ENCODE measurements at places on chromosomes 3 and 15.

- peaks cover 9% of the 10 kb centered on the region for H3K4me1 ChIP-seq
- DNase-seq: no peak
- H3K27ac ChIP-seq: peak overlapping the region; percentile 25
- peaks cover 14% of the 10 kb centered on the region for H3K27me3 ChIP-seq
These were observed 29.0 kb downstream of the RASGRP1 start for GRCh38 chr15:38535491-38536200.

GRCh38 chr3:50323092-50323600, 601 bp upstream of the HYAL2 start:
- H3K4me3 ChIP-seq: peak overlapping the region; percentile 86
- peaks cover 39% of the 10 kb centered on the region for H3K36me3 ChIP-seq
- peak; percentile 47 for DNase-seq
- H3K27ac ChIP-seq: peak overlapping the region; percentile 99
- H3K4me1 ChIP-seq: peaks cover 93% of the 10 kb centered on the region
- H3K27me3 ChIP-seq: no peaks in the 10 kb centered on the region

DNA sequence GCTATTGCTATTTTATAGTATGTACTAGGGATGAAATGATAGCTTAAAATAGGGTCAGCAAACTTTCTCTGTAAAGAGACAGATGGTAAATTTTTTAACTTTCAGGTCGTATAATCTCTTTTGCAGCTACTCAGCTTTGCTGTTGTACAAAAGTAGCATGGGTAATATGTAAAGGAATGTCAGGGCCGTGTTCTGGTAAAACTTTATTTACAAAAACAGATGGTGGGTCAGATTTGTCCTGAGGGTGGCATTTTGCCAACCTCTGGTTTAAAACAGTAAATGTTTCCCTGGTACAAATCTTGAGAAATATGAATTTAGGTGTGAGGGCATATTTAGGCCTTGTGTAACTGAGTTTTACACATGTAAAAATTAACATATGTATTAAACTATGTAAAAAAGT, 18.6 kb downstream of the NMD3 start:
- H3K27me3 ChIP-seq: no peaks in the 10 kb centered on the region
- no peak overlapping the region for H3K27ac ChIP-seq
- H3K36me3 ChIP-seq: peaks cover 93% of the 10 kb centered on the region
- no peak overlapping the region for H3K4me3 ChIP-seq
- peaks cover 19% of the 10 kb centered on the region for H3K4me1 ChIP-seq
- no peak for DNase-seq

DNA sequence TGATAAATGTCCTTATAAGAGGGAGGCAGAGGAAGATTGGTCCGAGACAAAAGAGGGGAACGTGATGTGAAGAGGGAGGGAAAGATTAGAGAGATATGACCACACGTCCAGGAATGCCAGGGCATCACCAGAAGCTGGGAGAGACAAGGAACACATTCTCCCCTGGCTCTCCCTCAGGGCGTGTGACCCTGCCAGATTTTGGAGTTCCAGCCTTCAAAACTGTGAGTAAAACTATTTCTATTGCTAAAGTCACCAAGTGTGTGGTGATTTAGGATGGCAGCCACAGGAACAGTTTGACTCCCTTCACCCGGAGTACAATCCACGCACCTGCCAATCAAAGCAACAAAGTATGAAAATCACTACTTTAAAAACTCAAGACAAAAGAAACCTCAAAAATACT, 32.1 kb upstream of the TJP1 start:
- DNase-seq: no peak
- no peaks in the 10 kb centered on the region for H3K27me3 ChIP-seq
- H3K4me1 ChIP-seq: peaks cover 4% of the 10 kb centered on the region
- no peak overlapping the region for H3K4me3 ChIP-seq
- no peak overlapping the region for H3K27ac ChIP-seq

GRCh38 chr15:73879426-73879825, 6.1 kb downstream of the TBC1D21 start:
- H3K36me3 ChIP-seq: no peaks in the 10 kb centered on the region
- H3K4me1 ChIP-seq: no peaks in the 10 kb centered on the region
- H3K4me3 ChIP-seq: no peak overlapping the region
- H3K27ac ChIP-seq: no peak overlapping the region

- DNase-seq: no peak
- no peak overlapping the region for H3K4me3 ChIP-seq
- peak overlapping the region; percentile 86 for H3K27ac ChIP-seq
- peaks cover 72% of the 10 kb centered on the region for H3K4me1 ChIP-seq
These were observed 117.0 kb upstream of the TSPAN3 start for GRCh38 chr15:77187751-77188464.

GRCh38 chr15:100103828-100104227, 237.9 kb downstream of the ADAMTS17 start:
- H3K27ac ChIP-seq: no peak overlapping the region
- H3K4me3 ChIP-seq: no peak overlapping the region
- DNase-seq: no peak
- no peaks in the 10 kb centered on the region for H3K27me3 ChIP-seq
- peaks cover 5% of the 10 kb centered on the region for H3K4me1 ChIP-seq

GRCh38 chr15:25844981-25845680, 18.0 kb downstream of the ATP10A start:
- peaks cover 16% of the 10 kb centered on the region for H3K4me1 ChIP-seq
- no peak for DNase-seq
- H3K4me3 ChIP-seq: no peak overlapping the region
- H3K36me3 ChIP-seq: no peaks in the 10 kb centered on the region
- no peak overlapping the region for H3K27ac ChIP-seq
- H3K27me3 ChIP-seq: peaks cover 64% of the 10 kb centered on the region

GRCh38 chr15:70294731-70295305, 197.1 kb upstream of the TLE3 start:
- peaks cover 21% of the 10 kb centered on the region for H3K4me1 ChIP-seq
- no peak for DNase-seq
- H3K36me3 ChIP-seq: no peaks in the 10 kb centered on the region
- H3K27ac ChIP-seq: no peak overlapping the region
- no peaks in the 10 kb centered on the region for H3K27me3 ChIP-seq
- no peak overlapping the region for H3K4me3 ChIP-seq

- H3K4me1 ChIP-seq: no peaks in the 10 kb centered on the region
- no peak overlapping the region for H3K27ac ChIP-seq
- H3K27me3 ChIP-seq: no peaks in the 10 kb centered on the region
- DNase-seq: no peak
- H3K4me3 ChIP-seq: no peak overlapping the region
These were observed 359.3 kb downstream of the IGSF11 start for GRCh38 chr3:118675305-118675704.

- DNase-seq: no peak
- no peaks in the 10 kb centered on the region for H3K36me3 ChIP-seq
- peaks cover 47% of the 10 kb centered on the region for H3K27me3 ChIP-seq
- H3K4me3 ChIP-seq: no peak overlapping the region
- no peak overlapping the region for H3K27ac ChIP-seq
These were observed 8.6 kb downstream of the PLA2G4D start for GRCh38 chr15:42085721-42086120.

GRCh38 chr3:153414982-153415381, 253.0 kb downstream of the RAP2B start:
- no peaks in the 10 kb centered on the region for H3K36me3 ChIP-seq
- H3K4me3 ChIP-seq: no peak overlapping the region
- no peak for DNase-seq
- H3K4me1 ChIP-seq: no peaks in the 10 kb centered on the region
- H3K27me3 ChIP-seq: no peaks in the 10 kb centered on the region

Data from left ventricle myocardium inferior (tissue), 1 donor.